ENCODE measurements at places on chromosomes 7 and 10.
A peak's percentile ranks its signal among the peaks of the same experiment; 100 is the strongest.

DNA sequence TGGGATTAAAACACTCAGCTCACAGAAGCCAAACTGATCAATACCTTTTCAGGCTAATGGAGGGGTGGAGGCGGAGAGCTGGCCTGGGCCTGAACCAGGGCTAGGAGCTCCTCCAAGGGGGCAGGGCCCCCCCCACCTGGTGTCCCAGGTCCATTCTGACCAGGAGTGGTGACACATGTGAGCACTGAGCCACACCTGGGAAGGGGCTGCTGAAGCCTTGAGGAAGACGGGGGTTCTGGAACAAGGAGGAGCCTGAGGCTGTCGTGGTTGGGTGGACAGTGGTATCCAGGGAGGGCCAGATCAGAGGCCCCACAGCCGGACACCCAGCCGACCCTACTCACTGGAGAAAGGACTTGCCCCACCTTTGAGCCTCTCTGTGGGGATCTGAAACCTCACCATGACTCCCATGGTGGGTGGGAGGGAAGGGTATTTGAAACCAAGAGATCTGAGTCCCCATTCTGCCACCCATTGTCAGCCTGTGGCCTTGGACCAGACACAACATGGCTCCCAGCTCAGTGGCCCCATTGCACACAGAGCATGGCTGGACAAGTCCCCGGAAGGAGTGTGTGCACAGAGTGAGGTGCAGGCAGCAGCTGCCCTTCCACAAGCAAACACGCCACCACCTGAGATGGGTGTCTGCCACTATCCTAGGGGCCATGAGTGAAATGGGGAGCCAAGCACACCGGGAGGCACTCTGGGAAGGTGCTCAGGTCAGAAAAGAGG, 12.4 kb downstream of the TMEM273 start:
- DNase-seq: no peak

DNA sequence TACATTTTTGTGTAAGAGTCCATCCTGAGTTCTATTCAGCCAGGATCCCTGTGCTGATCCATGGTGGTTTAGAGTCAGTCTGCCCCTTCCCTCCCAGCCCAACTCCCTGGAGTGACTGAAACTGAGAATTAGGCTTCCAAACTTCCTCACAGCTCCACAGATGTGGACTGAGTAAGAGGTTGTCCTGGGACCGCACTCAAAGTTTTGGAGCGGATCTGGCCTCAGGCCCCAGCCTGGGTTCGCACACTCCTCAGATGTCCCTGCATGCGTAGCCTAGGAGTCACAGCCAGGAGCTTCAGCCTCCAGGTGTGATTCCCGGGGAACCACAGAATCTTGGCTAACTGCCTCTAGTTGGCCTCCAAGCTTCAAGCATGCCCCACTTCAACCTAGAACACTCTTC, 218.1 kb downstream of the C7orf25 start:
- no peak for DNase-seq

GRCh38 chr7:105399043-105399725, 10.5 kb upstream of the SRPK2 start:
- DNase-seq: peak; percentile 50

DNA sequence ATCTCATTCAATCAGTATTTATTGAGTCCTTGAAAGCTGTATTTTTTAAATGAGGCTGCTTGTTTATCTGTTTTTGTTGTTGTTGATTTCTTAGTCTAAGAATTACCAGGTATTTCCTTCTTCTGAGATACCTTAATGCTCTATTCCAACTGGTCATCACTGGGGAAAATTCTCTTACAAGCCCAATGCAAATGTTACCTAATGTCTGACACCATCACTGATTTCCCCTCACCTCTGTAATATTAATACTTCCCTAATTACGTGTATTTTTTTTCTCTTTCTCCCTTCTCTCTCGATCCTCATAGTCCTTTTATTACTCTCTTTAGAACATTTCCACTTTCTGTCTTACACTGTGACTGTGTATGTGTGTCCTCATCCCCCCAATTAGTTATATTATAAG, 13.9 kb downstream of the HDAC9 start:
- no peak for DNase-seq

DNA sequence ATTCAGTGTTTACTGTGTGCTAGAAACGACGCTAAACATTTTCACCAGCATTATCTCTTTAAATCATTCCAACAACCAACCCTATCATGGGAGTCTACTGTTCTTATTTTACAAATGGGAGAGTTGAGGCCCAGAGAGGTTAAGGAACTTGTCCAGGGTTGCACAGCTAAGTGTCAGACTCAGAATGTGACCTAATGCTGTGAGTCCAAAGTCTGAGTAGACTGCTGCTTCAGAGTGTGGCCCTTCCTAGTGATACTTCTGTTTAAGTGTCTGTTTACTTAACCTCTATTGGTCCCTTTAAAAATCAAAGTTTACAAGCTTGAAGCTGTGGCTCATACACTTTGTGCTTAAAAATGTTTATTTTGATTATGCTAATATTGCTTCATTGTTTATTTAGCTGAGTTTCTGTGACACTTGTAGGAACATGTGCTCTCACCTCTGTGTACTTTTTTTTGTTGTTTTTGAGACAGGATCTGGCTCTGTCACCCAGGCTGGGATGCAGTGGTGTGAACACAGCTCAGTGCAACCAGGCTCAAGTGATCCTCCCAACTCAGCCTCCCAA, 84.4 kb upstream of the SYPL1 start:
- no peak for DNase-seq

All from NCI-H524 (cell line).